CD8-positive, alpha-beta T cell (primary cell): ENCODE measurements at places on chromosomes 1 and 21.
A peak's percentile ranks its signal among the peaks of the same experiment; 100 is the strongest.

DNA sequence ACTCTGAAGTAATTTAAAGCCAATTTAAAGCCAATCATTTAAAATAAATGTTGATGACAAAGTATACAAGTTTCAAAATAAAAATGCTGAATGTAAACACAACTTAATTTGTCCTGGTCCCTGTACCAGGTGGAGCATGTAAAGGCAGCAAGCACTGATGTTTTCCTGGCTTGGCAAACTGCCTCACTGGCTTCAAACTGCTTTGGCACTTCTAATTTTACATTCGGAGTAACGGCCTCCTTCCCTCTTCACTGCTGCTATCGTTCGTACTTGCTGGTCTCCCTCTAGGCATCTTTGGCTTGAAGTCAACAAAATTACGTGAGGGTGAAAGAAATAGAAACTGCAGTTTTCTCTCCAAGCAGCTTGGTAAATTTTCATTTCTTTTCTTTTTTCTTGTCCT lies 287.9 kb downstream of the LTN1 start:
- DNase-seq, result no peak

GRCh38 chr1:90800012-90800717 lies 83.1 kb upstream of the BARHL2 start:
- DNase-seq, result no peak

DNA sequence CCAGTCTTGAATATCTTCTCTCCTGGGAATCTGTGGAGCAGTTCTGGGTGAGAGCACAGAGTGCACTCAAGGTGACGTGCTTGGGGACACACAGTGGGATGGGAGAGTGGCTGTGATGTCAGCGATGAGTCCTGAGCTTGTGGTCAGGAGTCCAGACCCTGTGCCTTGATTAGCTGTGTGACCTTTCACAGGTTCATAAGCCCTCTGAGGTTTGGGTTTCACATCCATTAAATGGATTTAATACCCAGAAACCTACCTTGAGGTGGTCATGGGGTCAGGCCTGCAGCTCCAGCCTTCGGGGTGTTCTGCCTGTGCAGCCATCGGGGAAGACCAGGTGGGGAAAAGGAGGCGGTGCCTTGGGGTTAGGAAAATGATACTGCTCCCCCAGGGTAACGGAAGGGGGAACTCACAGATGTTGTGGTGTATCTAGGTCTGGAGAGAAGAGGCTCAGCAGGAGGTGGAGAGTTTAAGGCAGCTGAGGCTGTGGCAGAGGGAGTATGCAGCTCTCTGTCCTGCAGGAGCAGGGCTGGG lies 38.5 kb upstream of the ETV3 start:
- DNase-seq, result no peak

DNA sequence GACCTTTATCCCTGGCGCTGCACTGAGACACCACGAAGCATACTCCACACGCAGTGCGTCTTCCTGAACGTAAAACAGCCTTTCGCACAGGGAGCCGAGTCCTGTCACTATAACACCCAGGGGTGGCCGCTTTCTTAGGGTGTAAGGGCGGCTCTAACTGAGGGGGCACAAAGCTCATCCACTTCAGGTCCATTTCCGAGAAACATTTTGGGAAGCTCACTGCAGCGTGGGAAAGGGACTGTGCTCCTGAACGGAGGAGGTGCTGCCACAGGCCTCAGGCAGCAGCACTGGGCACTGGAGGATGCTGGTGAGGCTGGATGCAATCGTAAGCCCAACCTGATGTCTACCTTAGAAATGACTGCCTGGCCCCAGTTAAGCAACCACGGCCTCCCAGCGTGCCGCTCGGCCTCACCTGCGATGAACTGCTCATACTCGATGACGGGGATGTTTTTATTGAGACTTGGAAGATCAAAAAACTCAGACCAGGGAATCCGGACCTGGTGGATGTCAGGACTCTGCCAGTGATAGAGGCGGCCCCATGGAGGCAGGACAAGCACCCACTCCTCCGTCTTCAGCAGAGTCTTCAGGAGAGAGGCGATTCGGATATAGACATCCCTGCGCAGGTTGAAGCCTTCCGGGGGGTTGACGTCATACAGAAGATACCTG lies 2.3 kb downstream of the POFUT2 start:
- peak; percentile 3 for DNase-seq

GRCh38 chr1:156452907-156453306 lies 47.7 kb downstream of the MEF2D start:
- DNase-seq, result no peak

- no peak for DNase-seq
Measured at GRCh38 chr1:59485949-59486348, 189.1 kb downstream of the FGGY start.

DNA sequence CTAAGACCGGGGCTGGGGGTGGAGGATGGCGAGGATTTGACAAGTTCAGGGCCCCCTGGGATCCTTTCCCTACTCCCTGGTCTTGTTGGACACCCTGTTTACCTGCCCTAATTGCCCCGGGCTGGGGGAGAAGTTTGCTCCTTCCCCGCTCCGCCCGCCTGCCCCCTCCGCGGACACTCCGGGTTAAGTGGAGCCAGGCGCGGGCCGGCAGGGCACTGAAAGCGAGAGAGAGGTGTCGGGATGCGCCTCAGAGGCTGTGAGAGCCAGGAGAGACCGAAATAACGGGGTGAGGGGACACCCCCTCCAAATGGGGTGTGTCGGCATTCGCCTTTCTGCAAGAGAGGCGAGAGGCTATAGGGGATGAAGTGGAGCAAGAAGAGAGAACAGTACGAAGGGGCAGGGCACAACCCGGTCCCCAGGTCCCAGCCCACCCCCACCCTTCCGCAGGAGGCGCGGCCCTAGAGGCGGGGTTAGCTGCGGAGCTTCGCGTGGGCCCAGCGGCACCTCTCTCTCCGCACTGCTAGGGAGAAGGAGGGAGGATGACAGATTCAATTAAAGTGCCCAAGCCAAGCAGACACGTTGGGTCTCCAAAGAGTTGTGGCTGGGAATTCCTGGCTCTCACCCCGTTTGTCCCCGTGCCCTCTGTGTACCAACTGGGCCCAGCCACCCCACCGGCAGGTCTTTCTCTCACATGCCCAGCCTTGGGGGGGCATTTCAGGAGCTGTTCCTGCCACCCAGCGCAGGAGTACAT lies 3.8 kb downstream of the EFNA3 start:
- DNase-seq, result no peak

DNA sequence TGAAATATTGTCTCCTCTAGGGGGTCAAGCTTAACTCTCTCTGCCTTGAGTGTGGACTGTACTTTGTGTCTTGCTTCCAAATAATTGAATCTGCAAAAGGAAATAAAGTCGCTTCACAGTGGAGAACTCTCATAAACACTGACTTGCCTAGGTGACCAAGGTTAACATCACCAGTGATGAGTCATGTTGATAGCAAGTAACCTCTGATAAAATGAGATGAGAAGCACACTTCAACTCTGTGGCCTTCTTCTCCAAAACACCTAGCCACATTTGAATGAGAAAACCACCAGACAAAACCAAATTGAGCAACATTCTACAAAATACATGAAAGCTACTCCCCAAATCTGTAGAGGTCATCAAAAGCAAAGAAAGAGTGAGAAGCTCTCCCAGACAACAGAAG lies 37.6 kb downstream of the PDE4B start:
- DNase-seq, result no peak

- DNase-seq, result no peak
Measured at GRCh38 chr1:31757204-31757679, 6.9 kb downstream of the ADGRB2 start.

DNA sequence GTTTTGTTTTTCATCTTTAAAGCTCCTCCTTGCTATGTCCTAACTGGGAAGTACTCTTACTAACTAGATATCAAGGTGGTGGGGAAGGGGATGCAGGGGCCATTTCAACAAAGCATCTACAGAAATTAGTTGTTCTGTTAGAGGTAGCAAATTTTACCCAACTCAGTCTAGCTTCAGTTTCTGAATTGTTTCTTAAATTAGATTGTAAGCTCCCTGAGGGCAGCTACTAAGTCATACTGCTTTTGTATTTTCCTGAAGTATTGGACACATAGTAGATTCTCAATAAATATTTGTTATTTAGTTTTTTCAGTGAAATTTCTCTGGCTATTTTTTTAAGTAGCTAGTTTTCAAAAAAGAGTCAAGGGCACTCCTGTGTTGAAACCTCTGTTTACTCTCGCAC lies 1.8 kb downstream of the UBAP2L start:
- DNase-seq, result no peak

- no peak for DNase-seq
Measured at GRCh38 chr21:41507521-41508414, at the start of gene TMPRSS2. TMPRSS2 (minus strand) TSS chr21:41508158; CDS start chr21:41498133, 10,025 bp downstream.

DNA sequence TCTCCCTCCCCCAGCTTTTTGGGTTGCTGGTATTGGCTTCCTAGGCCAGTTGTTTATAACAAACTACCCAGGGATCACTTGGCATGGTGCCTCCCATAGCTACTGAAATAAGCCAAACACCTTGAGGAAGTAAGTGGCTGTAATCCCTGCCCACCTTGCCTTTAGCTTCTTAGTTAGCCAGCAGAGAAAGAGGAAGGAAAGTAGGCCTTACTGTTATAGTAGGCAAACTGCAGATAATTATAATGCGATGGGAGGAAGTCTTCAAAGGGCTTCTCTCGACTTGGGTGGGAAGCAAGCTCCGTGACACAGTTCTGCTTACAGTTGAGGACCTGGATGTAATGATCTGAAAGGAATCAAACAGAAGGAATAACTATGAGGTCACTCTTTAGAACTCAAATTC lies 8.2 kb downstream of the P3H1 start:
- DNase-seq, result no peak

DNA sequence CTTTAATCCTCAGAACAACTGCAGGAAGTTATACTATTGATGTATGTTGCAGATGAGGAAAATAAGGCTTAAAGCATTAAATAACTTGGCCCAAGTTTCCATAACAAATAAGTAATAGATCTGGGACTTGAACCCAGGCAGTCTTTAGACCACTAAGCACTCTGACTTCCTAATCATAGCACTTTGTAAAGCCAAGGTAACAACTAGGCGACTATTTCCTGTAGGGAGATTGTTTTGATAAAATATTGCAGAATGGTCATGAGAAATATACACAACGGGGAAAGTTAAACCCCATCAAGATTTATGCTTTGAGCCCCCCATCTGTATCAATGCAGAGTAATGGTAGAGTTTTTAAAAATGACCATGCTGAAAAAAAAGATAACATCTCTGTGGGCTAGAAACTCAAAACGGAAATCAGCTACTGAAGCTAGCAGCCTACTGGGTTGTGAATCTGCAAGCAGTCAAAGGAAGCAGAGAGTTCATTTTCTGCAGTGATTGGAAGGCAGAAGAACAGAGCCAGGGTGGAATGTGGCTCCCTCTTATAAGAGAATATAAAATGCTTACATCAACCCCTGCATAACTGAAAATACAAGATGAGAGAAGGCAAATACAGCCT lies 111.2 kb upstream of the OLIG2 start:
- no peak for DNase-seq

- DNase-seq, result no peak
Measured at GRCh38 chr1:10638559-10639005, 157.9 kb downstream of the CASZ1 start.

DNA sequence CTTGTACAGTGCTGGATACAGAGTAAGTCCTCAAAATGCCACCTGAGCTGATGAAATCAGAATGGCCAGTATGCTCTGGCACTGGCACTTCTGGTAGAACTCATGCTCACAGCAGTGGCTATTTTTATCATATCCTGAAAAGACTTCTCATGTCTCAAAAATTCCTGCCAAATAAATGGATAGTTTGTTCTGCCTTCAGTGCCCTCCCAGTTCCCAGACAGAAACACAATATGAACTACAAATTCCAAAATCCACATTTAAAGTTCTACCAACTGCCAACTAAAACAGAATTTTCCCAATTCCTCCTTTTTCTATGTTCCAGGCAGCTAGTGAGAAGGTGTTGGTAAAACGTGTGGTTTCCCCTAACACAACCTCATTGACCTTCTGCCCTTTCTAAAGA lies 51.4 kb upstream of the RGS1 start:
- no peak for DNase-seq

- no peak for DNase-seq
Measured at GRCh38 chr21:21084179-21084578, 86.0 kb downstream of the NCAM2 start.

DNA sequence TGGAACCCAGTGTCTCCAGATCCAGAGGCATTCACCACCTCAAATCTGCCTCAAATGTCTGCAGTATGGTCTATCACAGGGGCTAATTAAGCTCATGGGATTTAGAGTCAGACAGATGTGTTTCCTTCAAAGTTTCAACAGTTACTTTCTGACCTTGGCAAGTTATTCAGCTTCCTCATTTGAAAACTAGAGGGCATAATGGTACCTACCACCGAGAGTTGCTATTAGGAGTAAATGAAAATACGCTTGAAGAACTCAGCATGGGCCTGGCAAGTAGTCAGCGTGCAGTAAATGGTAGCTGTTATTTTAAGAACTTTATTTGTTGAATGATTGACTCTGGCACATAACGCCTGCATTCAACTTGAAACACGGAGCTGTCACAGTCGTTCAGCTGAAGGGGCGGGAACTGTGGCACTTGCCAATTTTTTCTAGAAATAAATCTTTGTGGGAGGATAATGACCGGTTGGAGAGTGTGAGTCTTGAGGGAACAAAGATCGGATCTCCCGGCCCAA lies 1.2 kb upstream of the CAP1 start:
- DNase-seq, result no peak

GRCh38 chr1:153963850-153964331 lies 554 bp upstream of the SLC39A1 start:
- DNase-seq, result no peak

DNA sequence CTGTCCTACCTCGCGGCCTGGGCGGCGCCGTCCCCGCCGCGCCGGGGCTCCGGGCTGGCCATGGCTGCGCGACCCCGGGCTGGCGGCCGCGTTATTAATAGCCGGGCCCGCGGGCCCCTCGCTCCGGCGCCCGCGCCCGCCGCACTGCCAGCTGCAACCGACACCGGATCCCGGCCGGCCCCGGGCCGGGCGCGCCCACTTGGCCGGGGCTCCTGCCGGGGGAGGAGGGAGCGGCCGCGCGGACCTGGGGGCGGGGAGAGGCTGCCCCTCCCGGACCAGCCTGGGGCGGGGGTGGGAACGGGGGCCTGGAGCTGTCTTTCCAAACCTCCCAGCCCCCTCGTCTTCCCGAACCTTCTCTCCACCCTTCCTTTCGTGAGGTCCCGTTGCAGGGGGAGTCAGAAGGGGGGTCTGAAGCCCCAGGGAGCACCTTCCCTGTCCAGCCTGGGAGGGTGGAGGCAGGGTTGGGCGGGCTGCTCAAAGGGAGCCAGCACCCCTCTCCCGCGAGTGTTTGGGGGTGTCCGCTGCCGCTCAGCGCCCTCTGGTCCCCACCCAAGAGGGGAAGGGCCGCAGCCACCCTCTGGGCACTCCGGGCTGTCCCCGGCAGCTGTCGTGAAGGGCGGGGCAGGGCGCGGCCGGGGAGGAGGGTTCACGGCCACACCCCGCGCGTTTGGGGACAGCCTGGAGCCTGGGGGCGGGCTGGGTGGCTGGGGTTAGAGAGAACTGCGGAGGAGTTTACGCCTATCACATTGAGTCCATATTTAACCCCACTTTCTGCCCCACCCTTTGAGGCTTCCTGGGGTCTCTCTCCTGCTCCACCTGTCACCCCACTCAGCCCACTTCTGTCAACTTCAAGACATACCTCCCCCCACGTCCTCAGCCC lies at the start of gene SYNC:
TSS of gene SYNC (minus strand) at position 172 of the 880 bp plus-strand sequence. CDS start at position 62, 110 bp downstream.
- DNase-seq, result no peak

GRCh38 chr21:45982092-45982757 lies 655 bp downstream of the COL6A1 start:
- DNase-seq, result no peak
